Activated CD4-positive, alpha-beta T cell treated with anti-CD3 and anti-CD28 coated beads for 24 hours (primary cell): ENCODE measurements at places on chromosomes 2 and 18.

DNA sequence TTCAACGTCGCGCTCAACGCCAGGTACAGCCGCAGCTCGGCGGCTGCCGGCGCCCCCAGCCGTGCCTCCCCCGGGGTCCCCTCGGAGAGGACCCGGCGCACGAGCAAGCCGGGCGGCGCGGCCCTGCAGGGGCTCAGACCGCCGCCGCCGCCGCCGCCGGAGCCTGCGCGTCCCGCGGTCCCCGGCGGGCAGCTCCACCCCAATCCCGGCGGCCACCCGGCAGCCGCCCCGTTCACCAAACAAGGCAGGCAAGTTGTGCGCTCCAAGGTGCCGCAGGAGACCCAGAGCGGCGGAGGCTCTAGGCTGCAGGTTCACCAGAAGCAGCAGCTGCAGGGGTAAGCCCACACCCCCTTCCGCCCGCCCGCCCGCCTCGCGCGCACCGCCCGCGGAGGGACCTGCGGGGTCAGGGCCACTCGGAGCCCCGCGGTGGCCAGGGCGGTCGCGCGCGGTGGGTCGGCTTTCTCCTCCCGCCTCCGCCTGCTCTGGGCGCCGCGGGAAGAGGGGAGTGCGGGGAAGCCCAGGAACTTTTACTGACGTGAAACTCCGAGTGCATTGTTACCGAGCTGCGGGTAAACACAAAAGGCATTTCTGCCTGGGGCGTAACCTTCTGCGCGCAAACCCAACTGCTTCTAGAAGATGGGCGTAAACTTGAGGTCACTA is 861 bp downstream of the LTBP1 start:
- DNase-seq, result peak; percentile 2

DNA sequence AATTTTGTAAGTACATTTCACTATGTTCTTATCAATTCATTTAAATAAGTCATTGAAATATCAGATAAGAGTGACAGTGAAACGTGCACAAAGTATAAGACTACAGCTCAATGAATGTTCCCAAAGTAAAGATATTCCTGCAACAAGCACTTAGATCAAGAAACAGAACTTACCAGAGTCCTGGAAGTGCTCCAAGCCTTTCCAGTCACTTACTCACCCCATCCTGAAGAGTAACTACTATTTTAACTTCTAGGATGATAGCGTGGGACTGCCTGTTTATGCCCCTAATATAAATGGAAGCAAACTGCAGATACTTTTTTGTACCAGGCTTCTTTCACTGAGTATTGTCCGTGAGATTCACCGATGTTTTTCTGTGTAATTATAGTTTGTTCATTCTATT is 768.9 kb downstream of the SLC4A3 start:
- DNase-seq, result no peak

- no peak for DNase-seq
These were observed 5.6 kb downstream of the TBR1 start for GRCh38 chr2:161421686-161422085.

GRCh38 chr18:67010919-67011318 is 407.0 kb upstream of the CDH19 start:
- no peak for DNase-seq

DNA sequence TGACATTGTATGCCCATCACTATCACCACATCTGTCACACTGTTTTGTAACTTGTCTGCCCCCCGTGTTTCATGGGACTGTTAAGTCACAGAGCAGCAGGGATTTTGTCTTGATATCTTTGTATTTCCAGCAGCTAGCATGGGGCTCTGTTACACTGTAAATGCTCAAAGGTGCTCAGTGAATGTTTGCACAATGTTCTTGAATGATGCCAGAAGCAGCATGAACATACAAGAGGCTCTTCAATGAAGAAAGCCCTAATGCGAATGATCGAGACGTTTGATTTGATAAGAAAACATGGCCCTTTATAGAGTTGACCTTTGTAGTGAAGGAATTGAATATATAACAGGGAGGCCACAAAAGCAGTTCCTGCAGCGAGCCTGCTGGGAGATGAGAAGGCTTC is 120.9 kb upstream of the TTC39C start:
- DNase-seq, result no peak

GRCh38 chr2:161576421-161576820 is 47.8 kb upstream of the SLC4A10 start:
- DNase-seq, result no peak

DNA sequence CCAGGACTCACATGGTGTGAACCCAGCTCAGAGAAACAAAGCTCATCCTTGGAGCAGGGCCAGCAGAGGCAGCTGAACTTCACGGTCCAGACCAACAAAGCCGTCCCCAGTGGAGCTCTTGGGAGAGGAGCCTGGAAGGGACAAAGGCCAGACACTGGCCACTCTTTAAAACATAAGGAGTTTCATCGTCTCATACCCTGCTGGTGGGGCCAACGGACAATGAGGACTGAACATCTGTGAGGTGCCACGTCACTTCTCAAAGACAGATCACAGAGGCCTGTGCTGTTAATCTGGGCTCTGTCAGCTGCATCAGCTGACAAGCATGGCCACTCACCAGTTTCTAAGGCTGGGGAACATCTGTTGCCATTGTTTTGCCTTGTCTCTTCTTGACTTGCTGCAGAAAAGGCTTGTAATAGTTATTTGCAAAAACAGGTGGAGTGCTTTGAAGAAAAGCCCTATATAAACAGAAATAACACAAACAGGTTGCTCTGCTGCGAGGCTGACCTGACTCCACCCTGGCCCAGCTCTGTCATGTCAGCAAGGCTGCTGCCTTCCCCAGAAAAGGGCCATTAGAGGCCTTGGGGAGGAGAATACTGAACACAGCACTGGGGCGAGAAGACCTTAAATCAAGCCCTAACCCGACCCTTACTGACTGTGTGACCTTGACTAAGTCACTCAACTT is 68.1 kb upstream of the DAPL1 start:
- no peak for DNase-seq

DNA sequence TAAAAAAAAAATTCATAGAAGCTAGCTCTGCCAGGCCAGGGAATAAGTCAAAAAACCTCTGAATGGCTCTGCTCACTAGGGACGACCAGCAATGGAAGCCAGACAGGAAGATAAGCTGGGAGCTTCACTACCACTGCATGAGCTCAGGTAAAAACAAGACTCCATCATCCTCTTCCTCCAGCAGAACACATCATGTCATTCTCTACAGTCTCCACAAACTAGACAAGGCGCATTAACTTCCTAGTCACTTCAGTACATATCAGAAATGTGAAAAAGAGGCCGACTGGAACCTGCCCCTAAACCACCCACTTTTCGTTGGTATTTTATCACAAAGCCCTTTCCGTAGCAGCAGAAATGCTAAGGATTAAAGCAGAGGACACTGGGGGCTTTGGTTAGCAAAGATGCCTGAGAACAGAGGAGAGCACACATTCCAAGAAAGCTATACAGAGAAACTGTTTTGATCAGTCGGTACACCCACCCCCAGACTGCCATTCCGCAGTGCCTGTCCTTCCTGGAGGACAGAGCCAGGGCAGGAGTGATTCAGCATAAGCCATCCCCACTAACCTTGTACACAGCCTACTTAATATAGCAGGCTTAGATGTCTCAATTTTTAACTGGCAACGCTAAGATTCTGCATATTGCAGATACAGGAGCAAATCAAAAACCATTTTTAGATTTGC is 53.4 kb downstream of the AAK1 start:
- no peak for DNase-seq

- no peak for DNase-seq
These were observed 37.9 kb downstream of the B4GALT6 start for GRCh38 chr18:31646332-31647126.

DNA sequence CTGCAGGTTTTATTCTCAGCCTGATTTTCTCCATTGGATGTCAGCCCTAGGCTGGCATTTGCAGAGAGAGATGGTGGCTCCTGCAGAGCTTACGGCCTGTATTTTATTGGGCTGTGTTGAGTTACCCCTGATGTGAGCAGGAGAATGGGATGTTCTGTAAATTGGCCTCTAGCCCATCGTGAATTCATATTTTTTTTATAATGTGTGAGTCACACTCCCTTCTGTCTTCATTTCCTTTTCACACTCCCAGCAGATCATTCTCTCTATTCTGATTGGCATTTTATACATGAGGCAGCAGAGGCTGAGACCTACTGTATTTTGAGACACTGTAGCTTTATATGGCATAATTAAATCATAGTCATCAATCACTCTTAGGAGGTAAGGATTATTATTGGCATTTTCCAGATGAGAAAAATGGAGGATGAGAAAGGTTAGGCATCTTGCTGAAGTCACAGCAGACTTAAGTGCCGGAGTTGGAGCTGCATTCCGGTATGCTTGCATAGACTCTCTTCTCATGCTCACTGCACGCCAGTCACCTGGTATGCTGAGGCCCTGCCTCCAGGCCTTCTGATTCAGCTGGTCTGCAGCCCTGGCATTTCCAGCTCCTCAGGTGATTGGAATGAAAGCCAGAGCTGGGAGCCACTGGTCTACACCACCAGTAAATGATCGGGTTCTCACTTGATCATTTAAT is 142.4 kb downstream of the NEDD4L start:
- no peak for DNase-seq

GRCh38 chr2:105510761-105511528 is 112.1 kb upstream of the FHL2 start:
- no peak for DNase-seq

DNA sequence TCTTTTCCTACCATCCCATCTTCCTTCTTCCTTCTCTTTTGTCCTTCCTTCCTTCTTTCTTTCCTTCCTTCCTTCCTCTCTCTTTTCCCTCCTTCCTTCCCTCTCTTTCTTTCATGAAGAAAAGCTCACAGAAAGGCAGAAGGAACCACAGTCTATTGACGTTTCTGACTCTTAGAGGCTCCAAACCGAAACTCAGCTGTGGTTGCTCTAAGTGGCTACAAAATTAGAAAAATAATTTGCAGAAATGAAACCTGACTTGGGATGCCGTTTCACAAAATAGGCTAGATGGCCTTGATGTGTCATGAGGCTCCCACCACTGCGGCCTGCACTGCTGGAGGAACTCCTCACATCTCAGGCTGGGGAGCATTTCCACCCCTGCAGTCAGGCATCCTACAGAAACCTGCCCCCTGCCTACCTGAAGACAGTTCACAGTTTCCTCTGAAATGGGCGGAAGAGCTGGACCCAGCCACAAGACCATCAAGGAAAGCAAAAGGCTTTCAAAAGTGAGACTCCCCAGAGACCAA is 165.6 kb downstream of the SMAD7 start:
- no peak for DNase-seq

GRCh38 chr18:73009691-73010090 is 141.9 kb upstream of the NETO1 start:
- no peak for DNase-seq

GRCh38 chr2:65291216-65292105 is 63.8 kb downstream of the ACTR2 start:
- no peak for DNase-seq

DNA sequence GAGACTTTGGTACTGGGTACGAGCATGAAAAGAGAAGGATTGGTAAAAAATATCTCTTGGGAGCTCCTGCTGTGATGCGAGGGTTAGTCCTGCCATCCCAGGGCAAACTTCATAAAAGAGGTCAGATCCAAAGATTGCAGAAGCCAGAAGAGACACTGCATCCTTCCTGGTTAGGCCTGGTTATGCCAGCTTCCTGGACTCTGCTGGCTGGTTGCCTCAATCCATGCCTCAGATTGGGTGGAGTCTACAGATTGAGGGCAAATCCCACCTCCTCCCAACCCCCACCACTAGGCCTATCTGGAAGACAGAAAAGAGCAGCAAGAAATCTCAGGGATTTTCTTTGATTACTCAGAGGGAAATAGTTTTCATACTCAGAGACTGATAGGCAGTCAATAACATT is 5.3 kb upstream of the ACADL start:
- no peak for DNase-seq

DNA sequence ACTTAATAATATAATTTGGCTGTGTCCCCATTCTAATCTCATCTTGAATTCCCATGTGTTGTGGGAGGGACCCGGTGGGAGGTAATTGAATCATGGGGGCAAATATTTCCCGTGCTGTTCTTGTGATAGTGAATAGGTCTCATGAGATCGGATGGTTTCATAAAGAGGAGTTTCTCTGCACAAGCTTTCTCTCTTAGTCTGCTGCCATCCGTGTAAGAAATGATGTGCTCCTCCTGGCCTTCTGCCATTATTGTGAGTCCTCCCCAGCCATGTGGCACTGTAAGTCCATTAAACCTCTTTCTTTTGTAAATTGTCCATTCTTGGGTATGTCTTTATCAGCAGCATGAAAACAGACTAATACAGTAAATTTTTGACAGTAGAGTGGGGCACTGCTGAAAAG is 102.5 kb upstream of the LTBP1 start:
- DNase-seq, result no peak

- no peak for DNase-seq
These were observed 169.2 kb downstream of the TRABD2A start for GRCh38 chr2:84711651-84712050.

DNA sequence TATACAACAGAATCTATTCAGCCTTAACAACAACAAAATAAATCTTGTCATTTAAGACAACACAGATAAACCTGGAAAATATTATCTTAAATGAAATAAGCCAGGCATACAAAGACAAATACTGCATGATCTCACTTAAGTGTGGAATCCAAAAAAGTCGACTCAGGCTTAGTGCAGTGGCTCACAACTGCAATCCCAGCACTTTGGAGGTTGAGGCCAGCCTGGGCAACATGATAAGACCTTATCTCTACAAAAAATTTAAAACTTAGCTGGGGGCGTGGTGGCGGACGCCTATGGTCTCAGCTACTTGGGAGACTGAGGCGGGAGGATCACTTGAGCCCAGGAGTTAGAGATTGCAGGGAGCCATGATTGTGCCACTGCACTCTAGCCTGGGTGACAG is 75.2 kb upstream of the RNU4ATAC start:
- no peak for DNase-seq

DNA sequence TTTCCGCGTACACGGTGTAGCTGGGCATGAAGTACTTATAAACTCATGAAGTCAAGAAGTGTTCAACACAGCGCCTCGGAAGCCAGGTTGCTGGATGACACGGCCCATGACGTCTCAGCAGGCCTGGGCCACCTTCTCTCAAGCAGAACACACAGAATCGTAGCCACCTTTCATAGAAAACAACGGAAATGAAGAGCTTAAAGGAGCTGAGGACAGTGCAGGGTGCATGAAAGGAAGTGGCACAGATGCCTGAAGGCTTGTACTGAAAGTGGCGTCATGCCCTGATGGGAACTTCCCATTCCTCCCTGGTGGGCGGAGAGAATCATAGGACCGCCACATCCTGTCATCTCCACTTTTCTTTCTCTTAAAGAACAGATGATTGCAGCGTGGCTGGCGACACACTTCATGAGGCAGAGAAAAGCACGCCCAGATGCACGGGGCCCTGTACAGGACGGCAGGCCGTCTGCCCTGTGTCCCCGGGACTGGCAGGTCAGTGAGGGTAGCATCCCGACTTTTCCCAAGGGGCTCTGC is 31.1 kb downstream of the HDAC4 start:
- DNase-seq, result peak; percentile 60
